Esophagus mucosa (tissue), 1 donor: ENCODE measurements at places on chromosomes 12 and 14.
A peak's percentile ranks its signal among the peaks of the same experiment; 100 is the strongest.

- no peak for ATAC-seq
Measured at GRCh38 chr14:33369972-33370371, 431.3 kb downstream of the NPAS3 start.

DNA sequence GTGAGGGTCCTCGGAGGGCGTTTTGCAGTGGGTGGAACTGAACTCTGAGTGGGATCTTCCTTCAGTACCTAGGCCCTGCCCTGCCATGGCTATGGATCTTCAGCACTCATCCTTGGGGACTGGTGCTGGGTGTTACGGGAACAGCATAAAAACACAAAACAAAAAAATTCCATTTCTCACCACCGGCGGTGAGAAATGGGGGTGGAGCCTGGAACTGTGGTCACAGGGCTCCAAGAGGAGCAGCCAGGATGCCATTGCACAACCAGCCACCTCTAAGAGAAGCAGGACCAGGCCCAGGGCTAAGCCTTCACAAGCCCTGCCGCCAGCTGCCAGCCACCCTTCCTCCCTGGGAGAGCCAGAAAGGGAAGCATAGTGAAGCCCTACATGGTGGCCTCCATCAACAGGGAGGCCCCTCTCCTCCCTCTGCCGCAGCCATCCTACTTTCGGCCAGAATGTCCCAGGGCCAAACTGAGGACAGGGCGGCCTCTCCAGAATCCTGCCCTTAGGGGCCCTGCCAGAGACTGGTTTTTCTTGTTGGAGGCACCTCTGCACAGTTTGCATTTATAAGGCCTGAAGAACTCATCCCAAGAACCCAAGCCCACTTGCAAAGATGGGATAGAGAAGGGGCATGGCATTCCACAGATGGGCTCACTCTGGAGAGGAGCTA is 76.5 kb downstream of the VCPKMT start:
- ATAC-seq: peak; percentile 62

DNA sequence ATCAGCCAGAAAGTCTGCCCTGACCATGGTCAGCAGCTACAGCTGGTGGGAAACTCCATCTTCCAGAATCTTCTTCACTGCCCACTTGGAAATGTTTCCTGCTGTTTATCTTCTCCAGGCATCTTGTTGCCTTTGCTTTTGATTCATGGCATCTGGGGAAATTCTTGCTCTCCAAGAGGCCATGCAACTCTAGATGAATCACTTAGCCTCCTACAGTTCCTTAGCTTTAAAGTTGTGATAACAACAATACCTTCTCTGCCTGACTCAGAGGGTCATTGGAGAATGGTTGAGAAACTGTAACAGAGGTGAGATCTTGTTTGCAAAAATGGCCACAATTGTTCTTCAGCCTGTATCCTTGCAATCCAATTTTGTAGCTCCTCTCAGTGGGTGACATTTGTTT is 121.0 kb upstream of the VRK1 start:
- ATAC-seq: peak; percentile 66

- peak; percentile 52 for ATAC-seq
Measured at GRCh38 chr12:77685112-77685511, 145.6 kb upstream of the NAV3 start.

GRCh38 chr12:82756303-82756702 is 69.6 kb downstream of the TMTC2 start:
- ATAC-seq: no peak

- ATAC-seq: no peak
Measured at GRCh38 chr14:101456246-101457175, 104.8 kb upstream of the DIO3 start.

DNA sequence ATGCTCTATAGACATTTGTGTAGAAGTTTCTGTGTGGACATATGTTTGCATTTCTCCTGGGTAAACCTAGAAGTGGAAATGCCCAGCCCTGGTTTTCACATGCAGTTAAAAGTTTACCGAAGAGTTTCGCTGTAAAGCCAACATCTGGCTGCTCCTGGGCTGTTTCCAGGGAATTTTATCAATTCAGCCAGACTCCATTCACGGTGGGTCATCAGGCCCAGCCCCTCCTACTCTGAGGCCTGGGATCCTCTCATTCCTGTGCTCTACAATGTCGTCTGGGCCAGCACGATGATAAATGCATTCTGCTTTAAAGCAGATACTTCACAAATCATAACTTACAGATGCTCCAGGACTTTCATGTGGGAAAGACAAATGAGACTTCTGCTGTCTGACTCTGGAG is 7.1 kb downstream of the NUAK1 start:
- no peak for ATAC-seq

DNA sequence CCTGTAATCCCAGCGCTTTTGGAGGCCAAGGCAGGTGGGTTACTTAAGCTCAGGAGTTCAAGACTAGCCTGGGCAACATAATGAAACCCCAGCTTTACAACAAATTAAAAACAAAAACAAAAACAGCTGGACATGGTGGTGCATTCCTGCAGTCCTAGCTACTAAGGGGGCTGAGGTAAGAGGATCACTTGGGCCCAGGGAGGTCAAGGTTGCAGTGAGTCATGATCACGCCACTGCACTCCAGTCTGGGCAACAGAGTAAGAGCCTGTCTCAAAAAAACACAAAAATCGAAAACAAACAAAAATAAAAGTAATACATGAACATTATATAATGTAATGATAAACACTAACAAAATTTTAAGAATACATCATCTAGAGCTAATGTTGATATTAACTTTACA is 46.2 kb upstream of the GRIP1 start:
- ATAC-seq: no peak

DNA sequence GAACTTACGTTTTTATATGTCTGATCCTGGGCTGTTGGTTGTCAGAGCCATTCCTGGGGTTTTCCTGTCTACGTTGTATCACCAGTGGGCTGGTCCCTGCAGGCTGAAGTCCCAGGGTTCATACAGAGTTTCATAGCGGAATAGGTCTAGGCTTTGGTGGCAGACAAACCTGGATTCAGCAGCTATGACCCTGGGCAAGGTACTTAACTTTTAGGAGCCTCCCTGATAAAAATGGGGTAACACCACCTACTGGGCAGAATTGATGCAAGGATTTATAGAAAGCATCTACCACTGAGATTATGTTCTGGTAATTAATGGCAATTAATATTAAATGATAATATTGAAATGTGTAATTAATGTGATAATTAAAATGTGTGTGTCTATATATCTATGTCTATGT is 141.2 kb downstream of the SYNE2 start:
- peak; percentile 28 for ATAC-seq

GRCh38 chr14:59155886-59156285 is 32.6 kb upstream of the DAAM1 start:
- no peak for ATAC-seq

GRCh38 chr14:24634158-24634557 is at the start of gene GZMB:
GZMB (minus strand) TSS chr14:24634190; CDS start chr14:24634160, 30 bp downstream.
- ATAC-seq: no peak

GRCh38 chr14:75310295-75311111 is 31.9 kb downstream of the FOS start:
- ATAC-seq: peak; percentile 44

DNA sequence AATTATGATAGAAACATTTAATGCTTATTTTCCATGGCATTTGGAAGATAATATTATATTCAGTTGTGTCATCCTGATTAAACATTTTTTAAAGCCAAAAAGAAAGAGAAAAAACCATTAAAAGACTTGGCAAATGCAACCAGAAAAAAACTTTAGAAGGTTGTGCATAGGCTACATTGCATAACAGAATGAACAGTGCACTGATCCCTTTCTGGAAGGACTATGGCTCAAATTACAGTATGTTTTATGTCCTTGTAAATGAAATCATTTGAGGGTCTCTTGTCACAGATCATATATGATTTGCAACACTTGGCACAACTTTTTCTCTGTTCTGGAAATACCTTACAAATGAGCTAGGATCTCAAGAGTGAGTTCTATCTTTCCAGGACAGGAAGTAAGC is 275.2 kb upstream of the FLRT2 start:
- ATAC-seq: no peak

DNA sequence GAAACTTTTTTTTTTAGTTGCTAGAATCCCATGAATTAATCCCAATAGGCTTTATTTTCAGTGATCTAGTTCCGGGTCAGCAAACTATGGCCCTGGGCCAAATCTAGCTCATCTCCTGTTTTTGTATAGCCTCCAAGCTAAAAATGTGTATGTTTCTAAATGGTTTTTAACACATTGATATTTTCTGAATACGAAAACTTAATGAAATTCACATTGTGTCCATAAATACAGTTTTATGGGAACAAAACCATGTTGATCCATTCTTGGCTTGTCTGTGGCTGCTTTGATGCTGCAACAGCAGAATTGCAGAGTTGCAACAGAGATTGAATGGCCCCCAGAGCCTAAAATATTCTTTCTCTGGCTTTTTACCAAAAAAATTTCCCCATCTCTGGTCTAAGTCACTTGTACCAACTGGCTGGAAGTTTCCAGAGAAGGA is 47.5 kb downstream of the ZNF664 start:
- no peak for ATAC-seq

DNA sequence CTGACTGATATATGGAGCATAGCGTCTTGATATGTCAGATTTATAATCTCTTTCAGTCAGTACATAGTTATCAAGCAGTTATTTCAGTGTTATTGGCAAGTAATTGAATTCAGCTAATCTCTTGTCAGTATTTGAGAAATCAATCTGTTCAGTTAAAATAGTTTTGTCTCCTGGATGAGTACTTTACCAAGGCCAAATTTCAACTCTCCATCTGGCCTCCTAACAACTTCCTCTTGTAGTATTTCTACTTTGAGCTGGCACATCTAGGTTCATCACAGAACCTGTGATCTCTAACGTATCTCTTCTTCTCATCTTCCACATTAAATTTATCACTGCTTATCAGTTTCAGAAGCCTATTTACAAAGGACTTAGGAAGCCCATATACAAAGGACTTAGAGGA is 690.5 kb downstream of the C12orf50 start:
- ATAC-seq: no peak

GRCh38 chr12:116332705-116333380 is 55.4 kb upstream of the MED13L start:
- ATAC-seq: peak; percentile 78

- no peak for ATAC-seq
Measured at GRCh38 chr12:42936991-42937390, 347.4 kb upstream of the PRICKLE1 start.
